ENCODE measurements at places on chromosomes 1 and 21.

GRCh38 chr21:30336596-30336995 is 898 bp downstream of the KRTAP27-1 start:
- DNase-seq, result no peak

GRCh38 chr1:233269656-233270055 is 25.9 kb downstream of the PCNX2 start:
- DNase-seq, result no peak

DNA sequence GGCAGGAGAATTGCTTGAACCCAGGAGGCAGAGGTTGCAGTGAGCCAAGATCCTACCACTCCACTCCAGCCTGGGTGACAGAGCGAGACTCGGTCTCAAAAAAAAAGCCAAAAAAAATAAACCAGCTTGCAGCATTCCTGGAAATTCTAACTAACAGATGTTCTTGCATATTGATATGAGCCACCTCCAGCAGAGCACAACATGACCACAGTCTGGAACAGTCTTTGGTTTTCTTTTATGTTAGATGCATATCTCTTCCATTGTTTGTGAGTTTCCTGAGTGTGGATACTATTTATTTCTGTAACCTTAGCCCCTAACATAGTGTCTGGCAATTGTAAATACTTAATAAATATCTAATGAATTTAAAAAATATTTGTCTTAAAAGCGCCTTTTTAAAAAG is 23.9 kb downstream of the IFNAR1 start:
- DNase-seq, result no peak

GRCh38 chr1:44334968-44335367 is 20.1 kb downstream of the ERI3 start:
- DNase-seq, result no peak

GRCh38 chr1:211469113-211469512 is 22.8 kb downstream of the RD3 start:
- DNase-seq, result no peak

GRCh38 chr1:9119745-9120144 is 9.2 kb downstream of the GPR157 start:
- no peak for DNase-seq

DNA sequence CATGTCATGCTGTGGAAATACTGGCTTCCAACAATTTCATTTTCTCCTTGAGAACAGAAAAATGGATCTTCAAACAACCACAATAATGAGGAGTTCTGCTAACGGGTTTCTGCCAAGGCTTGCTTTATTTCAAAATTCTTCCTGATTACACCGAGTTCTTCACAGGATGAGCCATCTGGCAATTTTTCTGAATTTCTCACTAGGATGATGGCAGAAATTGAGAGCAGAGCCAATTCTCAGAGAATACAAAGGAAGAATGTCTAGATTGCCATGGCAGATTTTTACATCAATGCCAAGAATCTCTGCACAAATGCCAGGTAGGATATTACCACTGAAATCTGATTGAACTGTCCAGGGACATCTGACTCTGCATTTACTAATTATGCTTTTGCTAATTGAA is 619.0 kb upstream of the CHRM3 start:
- no peak for DNase-seq

All from activated naive CD4-positive, alpha-beta T cell treated with anti-CD3 and anti-CD28 coated beads, Interleukin-2, amount 10 ng/mL, durations not matched to agents 7 days and 5 days (primary cell).